ENCODE measurements at places on chromosomes 4 and X.

GRCh38 chr4:152921284-152921683 is 14.8 kb upstream of the FHDC1 start:
- DNase-seq = no peak

- DNase-seq = no peak
Measured at GRCh38 chrX:56519642-56520041, 43.8 kb upstream of the UBQLN2 start.

DNA sequence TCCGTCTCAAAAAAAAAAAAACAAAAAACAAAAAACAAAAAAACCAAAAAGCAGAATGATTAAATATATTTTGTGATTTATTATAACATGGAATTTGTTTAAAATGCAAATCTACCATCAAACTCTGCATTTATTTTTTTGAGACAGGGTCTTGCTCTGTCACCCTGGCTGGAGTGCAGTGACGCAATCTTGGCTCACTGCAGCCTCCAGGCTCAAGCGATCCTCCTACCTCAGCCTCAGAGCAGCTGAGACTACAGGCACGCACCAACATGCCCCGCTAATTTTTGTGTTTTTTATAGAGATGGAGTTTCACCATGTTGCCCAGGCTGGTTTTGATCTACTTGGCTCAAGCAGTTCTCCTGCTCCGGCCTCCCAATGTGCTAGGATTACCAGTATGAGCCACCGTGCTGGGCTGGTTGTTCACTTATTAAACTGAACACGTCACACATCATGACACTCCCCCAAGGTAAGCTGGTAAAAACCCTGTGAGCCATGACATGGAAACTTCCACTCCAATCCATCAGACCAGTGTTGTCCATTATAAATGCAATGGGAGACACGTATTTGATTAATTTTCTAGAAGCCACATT is 45.7 kb downstream of the RBM47 start:
- DNase-seq = no peak

DNA sequence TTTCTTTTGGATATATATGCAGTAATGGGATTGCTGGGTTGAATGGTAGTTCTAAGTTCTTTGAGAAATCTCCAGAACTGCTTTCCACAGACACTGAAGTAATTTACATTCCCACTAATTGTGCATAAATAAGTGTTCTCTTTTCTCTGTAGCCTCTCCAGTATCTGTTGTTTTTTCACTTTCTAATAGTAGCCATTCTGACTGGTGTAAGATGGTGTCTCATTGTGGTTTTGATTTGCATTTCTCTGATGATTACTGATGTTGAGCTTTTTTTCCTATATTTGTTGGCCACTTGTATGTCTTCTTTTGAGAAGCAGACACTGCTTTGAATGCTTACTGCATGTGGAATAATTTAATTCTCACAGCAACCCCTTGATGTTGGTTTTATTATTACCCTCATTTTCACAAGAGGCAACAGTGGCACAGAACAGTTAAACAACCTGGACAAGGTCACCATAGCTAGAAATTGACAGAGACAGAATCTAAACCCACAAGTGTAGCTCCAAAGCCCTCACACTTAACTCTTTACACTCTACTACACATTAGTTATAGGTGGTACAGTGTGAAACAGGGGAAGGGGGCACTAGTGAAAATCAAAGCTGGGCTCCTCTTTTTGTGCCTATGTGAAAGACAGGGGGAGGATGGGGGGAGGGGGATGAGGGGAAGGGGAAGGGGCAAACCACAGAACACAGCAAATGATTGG is 96.1 kb downstream of the REELD1 start:
- no peak for DNase-seq

DNA sequence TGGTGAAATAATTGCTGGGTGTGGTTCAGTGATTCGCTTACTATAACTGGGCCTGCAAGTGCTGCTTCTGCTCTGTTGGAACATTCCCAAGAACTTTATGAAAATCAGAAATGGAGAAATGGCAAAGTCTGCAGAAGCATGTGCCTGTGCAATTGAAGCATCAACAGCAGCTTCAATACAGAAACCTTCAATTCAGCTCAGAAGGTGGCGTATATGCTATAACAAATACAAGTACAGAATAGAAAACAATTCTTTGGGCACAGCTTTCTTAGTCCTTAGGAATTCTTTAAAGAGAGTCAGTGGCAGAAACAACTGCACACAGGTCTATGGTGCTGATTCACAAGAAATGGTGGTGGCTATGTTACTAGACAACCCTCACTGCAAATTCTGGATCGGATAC is 18.0 kb upstream of the PDHA2 start:
- no peak for DNase-seq

DNA sequence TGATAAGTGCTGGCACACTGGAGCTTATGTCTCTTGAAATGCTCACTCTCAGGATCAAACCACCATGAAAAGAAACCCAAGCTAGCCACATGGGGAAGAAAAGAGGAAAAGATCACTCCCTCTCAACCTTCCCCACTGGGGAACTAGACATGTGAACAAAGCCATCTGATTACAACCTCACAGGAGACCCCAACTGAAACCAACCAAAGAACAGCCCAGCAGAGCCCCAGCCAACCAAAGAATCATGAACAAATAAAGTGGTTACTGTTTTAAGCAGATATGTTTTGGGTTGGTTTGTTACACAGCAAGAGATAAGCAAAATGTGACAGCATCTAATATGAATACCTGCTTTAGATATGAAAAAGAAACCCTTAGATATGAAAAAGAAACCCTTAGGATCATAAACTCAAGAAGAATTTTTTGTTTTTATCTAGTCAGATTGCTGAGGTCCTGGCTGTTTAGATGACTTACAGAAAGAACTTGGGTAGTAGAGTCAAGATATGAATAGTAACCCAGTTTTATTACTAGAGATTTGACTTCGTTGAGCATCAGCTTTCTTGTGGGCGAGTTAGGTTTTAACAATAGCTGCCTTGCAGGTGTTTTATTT is 23.7 kb upstream of the TLR7 start:
- DNase-seq = no peak

GRCh38 chrX:119757979-119758730 is at the start of gene SOWAHD:
Gene SOWAHD (plus strand): TSS chrX:119758588. CDS start chrX:119758668, 80 bp downstream.
- DNase-seq = no peak

GRCh38 chr4:15765910-15766697 is 12.0 kb upstream of the CD38 start:
- no peak for DNase-seq

DNA sequence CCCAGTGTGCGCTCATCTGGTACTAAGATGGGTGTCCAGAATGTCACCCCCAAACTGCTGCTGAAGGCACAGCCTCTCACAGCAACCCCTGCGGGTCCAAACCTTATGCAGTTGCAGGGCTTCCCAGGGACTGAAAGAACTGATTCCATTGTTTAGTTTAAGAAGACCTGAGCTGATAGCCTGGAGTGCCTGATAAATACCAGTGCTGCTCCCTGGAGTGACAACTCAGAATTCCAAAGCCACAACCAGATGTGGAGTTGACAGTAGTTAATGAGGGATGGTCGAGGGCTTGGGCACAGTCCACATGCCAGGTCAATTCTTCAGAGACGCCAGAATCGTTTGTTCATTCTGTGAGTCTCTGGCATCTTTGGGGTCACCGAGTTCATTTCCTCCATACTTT is 71.2 kb downstream of the LNX1 start:
- no peak for DNase-seq

DNA sequence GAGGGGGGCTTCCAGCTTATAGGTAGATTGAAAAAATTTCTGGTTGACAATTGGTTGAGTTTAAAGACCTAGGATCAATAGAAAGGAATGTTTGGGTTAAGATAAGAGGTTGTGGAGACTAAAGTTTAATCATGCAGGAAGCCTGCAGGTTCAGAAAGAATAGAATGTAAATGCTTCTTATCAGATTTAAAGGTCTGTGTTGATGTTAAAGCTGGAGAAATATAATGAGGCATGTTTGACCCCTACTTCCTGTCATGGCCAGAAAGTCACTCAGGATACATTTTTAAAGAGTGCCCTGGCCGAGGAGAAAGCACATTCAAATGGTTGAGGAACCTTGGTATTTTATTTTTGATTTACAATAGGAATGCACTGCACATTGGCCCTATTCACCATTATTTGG is 3.9 kb upstream of the RRAGB start:
- no peak for DNase-seq

DNA sequence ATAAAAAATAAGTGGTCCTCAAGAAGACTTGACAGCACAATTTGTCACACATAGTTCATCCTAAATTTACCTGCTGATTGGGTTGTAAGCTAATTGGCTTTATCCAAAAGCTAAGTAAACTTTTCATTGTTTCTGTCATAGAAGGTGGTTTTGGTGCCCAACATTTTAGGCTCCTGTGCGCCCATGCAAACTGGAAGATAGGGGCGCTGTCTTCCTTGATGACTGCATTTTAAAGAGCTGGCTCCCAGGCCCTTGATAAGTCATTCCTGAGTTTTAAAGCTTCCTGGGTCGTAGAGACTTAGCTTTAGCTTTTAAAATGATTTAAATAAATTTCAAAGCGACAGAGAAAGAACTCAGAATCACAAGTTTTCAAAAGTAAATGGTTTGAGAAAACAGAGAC is 625.4 kb upstream of the GALNT7 start:
- DNase-seq = no peak

- no peak for DNase-seq
Measured at GRCh38 chrX:72124540-72125201, 7.0 kb downstream of the RTL5 start.

DNA sequence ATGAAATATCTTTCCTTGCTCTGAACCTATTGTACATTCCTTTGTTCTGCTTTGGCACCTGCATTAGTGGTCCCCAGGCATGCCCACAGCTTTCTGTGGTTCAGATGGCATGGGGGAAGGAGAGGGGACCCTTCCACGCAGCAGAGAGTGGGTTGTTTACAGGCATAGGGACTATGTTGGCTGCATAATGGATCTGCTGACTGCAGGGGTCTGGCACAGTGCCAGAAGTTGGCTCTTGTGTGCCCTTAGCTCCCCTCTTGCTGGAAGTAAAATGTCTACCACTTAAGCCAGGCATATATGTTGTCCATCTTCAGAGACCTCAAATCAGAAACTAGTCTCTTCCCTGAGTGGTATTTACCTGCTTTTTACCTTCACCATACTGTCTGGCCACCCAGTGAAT is 651.9 kb upstream of the PCDH7 start:
- DNase-seq = no peak

DNA sequence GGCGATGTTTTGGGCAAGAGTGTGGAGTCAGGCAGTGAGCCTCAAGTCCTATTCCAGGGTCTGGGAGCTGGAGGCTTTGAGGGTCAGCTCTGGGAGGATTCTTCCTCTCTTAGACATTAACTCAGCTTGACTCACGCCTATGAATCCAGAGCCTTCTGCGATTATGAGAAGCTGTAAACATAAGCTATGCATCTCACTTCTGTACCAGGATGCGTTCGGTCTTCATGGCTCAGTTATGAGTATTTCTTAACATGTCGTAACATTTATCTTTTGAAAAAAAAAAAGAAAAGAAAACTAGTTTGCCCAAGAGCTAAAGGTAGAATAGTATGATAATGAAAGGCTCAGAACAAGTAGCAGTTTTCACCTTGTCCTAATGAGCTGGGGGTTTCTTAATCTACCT is 4.6 kb downstream of the SHROOM2 start:
- no peak for DNase-seq

GRCh38 chr4:175252642-175253041 is 334.5 kb downstream of the ADAM29 start:
- DNase-seq = no peak

GRCh38 chrX:103913356-103914020 is 48.9 kb upstream of the TMSB15B start:
- DNase-seq = no peak

DNA sequence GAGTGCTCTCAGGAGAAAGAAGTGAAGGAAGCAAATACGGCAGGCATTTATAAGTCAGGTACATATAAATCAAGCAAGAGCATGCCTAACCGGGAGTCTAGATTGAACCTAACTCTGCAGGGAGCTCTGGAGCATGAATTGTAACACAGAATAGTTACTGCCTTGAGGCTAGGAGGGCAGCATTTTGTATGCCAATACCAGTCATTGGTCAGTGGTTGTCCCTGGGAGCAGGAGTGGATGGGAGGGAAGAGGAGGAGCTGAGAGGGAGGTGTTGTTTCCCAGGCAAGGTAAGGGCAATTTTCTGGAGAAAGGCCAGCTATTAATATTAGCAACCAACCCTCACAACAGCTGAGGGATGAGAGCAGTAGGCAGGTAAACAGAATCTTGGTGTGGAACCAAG is 224.7 kb upstream of the DCAF8L1 start:
- DNase-seq = no peak

Data from memory B cell (primary cell).